CD4-positive, alpha-beta T cell treated with Interleukin-15 for 1 hour (primary cell): ENCODE measurements at places on chromosomes 5 and 9.

- DNase-seq: no peak
Observed at GRCh38 chr5:147190331-147190730, 44.5 kb upstream of the STK32A start.

DNA sequence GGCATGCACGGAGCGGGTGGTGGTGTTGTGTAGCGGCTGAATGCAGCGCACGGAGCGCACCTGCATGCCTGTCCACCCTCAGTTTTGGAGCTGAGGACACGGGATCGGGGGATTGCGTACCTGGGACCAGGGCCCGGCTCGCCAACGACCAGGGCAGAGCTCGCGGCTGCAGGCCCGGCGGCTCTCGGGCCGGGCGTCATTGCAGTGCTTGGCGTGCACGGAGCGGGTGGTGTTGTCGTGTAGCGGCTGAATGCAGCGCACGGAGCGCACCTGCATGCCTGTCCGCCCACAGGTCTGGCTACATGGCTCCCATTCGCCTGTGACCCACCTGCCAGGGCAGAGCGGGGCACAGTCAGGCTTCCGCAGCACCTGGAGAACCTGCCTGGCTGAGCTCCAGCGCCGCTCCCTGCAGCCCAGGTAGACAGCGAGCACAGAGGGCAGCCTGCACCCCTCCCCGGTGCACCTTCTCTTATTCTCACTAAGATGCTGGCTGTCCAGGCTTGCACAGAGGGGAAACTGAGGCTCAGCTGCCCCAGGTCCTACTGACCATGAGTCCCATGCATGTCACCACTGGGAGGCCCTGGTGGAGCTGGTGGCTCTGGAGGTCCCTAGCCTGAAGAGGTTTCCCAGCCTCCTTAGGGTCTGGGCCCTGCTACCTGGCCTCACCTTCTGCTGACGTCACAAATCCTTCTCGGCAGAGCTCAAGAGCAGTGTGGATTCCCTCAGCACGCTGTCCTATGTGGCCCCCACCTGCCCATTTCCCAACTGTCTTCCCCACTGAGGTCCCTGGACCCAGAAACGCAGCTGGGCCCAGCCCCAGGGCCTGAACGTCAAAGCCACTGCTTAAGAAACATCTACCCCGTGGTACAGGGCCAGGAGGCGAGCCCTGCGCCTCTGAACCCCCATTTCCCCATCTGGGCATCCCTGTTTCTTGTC, 64.9 kb downstream of the ZNF354C start:
- no peak for DNase-seq

DNA sequence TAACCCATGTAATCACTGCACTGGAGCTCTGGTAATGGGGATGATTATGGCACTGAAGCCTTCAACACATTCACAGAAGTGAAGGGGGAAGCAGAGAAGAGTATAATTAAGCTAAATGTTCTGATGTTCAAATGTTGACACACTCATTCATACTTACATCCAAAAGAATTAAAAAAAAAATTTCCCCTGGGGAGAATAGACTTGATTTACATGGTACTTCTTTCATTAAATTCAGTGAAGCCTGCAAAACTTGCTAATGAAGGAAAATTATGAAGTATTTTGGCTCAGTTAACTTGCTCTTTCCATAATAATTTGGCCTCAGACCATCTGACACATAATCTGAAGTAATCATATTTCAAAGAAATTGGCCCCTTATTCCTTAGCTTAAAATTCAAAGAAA, 428.8 kb downstream of the SH3GL2 start:
- no peak for DNase-seq

DNA sequence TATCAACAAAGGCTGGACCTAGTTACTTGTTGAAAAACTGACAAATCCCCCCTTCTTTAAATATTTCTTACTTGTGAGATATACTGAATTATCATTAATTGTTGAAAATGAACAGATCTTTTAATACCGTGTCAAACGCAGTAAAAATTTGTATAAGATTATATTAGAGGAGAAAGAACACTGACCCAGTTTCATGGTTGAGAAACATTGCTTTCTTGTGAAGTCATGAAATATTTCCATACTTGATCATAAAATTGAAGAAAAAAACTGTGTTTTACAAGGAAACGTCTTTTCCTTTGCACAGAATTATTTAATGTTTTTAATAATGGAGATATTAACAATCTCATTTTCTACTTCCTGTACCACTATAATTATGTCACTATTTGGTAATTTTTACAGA, 45.8 kb downstream of the MOCS2 start:
- no peak for DNase-seq

DNA sequence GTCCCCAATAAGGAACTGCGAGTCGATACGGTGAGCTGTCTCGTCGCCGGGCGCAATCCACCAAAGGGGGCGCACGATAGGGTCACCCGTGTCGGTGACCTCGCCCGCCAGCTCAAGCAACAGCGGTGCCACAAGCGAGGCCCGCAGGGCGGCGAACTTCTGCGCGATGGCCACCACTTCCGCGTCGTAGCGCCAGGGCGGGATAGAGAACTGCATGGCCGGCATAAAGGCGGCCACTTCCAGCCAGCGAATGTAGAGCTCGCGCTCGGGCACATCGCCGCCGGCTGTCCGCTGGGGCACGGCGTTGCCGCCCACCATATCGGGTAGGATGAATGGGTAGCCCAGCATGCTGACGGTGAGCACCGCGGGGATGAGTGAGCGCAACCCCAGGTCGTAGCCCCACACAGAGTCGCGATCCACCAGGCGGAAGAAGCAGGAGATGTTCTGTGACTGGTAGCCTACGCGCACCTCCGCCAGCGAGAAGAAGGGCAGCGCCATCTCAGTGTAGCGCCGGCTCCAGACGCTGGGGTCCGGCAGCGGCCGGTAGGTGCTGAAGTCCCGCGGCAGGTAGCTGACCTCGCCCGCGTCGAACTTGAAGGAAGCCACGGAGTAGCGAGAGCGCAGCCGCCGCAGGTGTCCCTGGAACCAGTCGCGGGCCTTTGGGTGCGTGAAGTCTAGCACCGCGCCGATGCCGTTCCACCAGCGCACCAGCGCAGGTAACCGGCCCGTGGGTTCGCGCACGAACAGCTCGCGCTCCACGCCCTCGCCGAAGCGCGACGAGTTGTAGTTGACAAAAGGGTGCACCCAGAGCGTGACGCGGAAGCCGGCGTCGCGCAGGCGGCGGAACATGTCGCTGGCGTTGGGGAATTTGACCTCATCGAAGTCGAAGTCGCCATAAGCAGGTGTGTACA, 5.5 kb downstream of the MYORG start:
- peak; percentile 28 for DNase-seq

- no peak for DNase-seq
Observed at GRCh38 chr5:123209502-123210027, 120.5 kb downstream of the PRDM6 start.

- peak; percentile 78 for DNase-seq
Observed at GRCh38 chr9:112793213-112793810, 42.8 kb downstream of the SNX30 start.

- DNase-seq: no peak
Observed at GRCh38 chr5:36060420-36060887, 6.2 kb downstream of the UGT3A2 start.
